ENCODE measurements at places on chromosomes 4 and X.

DNA sequence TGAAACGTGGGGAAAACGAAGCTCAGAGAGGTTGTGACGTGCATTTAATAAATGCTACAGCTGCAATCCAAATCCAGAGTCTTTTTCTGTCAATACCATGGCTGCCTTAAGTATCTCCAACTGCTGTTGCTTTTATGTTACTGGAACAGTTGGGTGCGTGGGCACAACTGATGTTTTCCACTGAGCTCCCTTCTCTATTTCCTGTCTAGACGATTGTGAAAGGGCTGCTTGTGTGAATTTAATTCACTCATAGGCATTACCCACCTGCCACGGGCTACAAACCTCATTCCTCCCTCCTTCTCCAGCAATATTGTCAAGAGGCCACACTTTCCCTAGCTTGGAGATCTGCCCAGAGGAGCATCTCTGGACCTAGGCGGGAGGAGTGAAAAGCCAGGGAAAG is 526.0 kb downstream of the MID1IP1 start:
- no peak for DNase-seq

GRCh38 chr4:72966652-72967051 is 102.9 kb downstream of the COX18 start:
- DNase-seq, result no peak

DNA sequence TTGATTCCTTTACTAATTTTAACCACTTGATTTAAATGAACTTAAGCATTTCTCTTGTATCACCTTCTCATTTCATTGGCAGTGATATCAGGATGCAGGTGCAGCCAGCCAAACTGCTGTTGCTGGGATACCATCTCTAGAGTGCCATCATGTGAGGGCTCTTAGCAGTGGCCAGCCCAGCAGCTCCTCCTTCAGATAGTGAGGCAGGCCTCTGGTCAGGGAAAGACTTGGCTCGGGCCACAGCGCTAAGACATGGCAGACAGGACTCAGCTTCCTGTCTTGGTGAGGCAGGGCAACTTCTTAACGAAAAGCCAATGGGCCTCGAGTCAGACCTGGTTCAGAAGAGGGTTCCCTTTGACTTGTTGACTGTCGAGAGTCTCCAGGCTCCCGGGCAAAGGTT is 50.0 kb downstream of the NOP14 start:
- no peak for DNase-seq

DNA sequence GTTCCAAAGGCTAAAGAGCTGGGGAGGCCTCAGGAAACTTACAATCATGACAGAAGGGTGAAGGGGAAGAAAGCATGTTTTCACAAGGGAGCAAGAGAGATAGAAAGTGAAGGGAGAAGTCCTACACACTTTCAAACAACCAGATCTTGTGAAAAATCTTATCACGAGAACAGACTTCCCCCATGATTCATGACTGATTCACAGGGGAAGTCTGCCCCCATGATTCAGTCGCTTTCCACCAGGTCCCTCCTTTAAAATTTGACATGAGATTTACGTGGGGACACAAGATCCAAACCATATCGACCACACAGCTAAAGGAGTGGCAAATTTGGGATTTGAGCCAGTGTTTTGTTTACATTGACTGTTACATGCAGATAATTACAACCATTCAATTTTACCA is 971.1 kb upstream of the HS3ST1 start:
- no peak for DNase-seq

DNA sequence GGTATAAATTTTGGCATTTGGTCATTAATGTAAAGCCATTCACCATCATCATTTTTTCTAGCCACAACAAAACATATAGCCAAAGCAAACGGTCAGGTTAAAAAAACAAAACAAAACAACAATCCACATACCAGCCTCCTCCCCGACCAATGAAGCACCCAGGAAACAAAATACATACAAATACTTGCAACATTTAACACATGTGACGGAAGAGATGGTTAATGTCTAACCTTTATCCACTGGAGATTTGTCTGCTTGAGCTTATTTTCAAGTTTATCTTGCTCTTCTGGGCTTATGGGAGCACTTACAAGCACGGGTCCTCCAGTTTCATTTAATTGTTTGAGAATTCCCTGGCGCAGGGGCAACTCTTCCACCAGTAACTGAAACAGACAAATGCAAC is 857.5 kb upstream of the FTHL17 start:
- no peak for DNase-seq

- DNase-seq, result peak; percentile 80
Measured at GRCh38 chr4:47933840-47934239, 19.5 kb upstream of the NFXL1 start.

DNA sequence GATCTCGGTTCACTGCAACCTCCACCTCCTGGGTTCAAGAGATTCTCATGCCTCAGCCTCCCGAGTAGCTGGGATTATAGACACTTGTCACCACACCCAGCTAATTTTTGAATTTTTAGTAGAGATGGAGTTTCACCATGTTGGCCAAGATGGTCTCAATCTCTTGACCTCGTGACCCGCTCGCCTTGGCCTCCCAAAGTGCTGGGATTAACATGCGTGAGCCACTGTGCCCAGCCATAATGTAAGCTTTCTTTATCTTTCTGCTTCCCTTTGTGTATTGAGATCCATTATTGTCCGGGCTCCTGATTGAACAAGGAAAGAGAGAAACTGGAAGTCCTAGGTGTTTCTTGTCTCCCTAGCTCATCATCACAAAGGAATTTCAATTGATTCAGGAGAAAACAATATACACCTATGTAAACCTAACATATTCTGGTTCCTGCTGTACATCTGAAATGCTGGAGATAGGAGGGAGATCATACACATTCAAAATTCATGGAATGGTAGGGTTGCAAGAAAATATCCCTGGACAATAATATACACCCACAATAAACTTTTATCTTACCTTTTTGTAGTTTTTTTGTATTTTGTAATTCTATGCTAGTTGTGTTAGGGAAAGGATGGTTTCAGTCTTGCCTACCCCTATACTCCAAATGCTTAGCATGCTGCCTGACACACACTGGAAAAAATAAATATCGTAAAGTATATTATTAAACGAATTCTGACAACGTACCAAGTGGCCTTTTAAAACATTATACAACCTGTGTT is 194.4 kb upstream of the HS3ST1 start:
- DNase-seq, result no peak

All from trophoblast cell (in vitro differentiated cells and primary cell).